Iris pigment epithelial cell (primary cell): ENCODE measurements at places on chromosomes 2 and 18.
A peak's percentile ranks its signal among the peaks of the same experiment; 100 is the strongest.

DNA sequence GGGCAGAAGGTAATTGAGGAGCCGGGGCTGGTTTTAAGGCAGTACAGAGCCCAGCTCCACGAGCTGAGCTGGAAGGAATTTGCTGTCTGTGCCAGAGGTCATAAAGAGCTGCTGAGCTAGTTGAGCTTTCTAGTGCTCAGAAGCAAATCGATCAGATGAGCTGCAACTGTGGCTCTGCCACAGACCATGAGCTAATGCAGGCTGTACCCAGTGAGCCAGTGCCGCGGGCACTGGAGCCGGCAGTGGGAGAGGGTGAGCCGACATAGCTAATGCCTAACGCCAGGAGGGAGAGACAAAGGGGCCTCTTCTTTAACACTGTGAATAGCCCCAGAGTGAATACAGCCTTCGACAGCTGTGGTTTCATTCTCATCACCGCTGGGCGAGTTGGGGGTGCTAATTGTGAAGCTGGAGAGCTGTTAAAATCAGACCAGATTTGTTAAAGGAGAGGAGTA, 410.1 kb upstream of the TCF4 start:
- peak; percentile 24 for DNase-seq

- DNase-seq: no peak
These were observed 10.9 kb upstream of the GULP1 start for GRCh38 chr2:188280811-188281222.

- peak; percentile 24 for DNase-seq
These were observed 34.2 kb downstream of the CHRNA1 start for GRCh38 chr2:174729797-174730697.

- no peak for DNase-seq
These were observed 496.8 kb upstream of the RAB6C start for GRCh38 chr2:129482626-129483025.

DNA sequence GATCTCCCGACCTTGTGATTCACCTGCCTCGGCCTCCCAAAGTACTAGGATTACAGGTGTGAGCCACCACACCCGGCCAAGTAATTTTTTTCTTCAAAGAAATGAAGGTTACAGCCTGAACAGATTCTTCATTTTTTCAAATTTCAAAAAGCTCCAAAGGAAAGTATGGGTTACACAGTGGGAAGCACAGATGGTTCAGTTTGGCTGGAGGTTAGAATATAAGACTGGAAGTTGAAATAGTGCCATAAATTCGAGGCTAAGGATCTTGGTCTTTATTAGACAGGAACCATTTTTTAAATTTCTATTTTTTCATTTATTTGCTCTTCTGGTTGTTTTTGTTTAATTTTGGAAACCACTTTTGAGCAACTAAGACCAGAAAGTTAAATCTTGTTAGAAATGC, 120.0 kb downstream of the STK39 start:
- DNase-seq: no peak

DNA sequence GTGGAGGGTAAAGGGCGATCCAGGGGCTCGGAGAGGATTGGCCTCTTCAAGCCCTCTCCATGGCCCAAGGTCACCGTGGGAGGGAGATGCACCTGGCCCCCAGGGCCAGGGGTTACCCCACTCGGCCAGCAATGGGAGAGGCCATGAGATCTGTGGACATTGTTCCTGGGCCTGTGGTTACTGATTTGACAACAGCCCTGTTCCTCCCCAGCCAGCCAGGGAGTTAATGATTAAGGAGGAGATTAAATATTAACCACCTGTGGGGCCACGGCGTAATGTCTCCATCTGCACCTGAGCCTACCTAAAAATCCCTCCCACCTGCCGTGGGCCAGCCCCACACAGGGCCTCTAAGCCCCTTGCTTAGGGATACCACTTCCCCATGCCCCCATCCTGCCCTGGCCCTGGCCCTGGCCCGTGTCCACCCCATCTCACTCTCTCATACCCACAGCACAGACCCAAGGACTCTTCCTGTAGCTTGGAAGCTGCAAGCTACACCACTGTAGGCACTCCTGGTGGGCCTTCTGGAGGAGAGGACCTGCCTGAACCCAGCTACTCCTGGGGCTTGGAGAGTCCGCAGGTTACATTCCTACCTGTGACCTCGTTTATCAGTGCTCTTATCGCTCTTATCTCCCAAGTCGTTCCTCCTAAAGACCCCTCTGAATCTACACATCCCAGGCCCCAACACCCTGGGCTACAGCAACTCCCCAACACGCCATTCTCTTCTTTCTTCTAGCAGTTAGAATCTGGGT, 32.1 kb downstream of the ZFP36L2 start:
- no peak for DNase-seq

GRCh38 chr18:31056296-31056695, 13.8 kb upstream of the DSC3 start:
- DNase-seq: no peak

- DNase-seq: no peak
These were observed 3.7 kb downstream of the IL1RL2 start for GRCh38 chr2:102190430-102191107.

- DNase-seq: peak; percentile 15
These were observed 341.7 kb downstream of the PIK3C3 start for GRCh38 chr18:42296723-42297122.

DNA sequence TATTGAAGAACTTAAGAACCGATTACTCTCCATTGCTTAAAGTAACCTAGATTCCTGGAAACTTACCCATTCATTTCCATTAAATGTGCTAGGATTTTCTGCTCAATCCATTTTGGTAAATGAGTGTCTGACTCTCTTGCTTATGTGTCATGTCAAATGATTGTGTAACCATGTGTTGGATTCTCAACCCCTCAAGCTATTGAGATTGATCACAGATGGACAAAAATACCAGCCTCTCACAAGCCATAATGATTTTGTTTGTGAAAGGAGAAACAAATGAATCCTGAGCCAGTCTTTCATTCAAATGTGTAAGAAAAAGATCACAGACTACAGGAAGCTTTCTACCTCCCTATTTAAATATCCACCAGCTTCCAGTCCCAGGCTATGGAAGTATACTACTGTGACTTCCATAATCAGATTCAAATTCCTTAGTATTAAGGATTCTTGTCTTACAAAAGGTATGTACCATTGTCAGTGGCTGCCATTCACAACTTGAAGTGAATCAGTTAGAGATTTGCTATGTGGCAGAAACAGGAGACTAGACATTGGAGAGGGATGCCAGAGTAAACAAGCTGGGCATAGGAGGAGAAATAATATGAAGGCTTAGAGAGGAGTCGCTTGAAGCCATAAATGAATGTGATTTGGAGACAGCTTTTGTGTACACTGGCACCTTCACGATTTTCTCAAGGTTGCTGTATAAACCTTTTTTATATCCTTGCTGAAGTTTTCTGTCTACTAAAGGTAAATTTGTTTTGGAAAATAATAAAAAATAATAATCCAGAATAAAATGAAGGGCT, 498.5 kb upstream of the SETBP1 start:
- no peak for DNase-seq

DNA sequence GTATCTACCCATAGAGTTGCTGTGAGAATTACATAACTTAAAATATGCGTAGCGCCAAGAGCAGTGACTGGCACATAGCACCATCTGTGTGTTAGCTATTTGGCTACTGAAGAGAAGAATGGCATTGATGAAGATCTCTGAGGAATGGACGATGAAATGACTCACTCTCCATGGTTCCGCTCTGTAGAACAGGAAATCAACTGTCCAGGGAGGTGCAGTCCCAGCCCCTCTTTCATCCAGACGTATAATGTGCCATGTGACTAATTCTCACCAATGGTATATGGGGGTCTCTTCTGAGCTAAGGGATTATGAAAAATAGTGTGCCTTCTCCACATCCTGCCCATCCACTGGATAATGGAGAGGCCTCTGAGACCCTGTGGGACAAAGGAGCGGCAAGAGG, 254.8 kb downstream of the CYP26B1 start:
- DNase-seq: no peak

GRCh38 chr2:204505946-204506345, 39.3 kb upstream of the PARD3B start:
- no peak for DNase-seq

DNA sequence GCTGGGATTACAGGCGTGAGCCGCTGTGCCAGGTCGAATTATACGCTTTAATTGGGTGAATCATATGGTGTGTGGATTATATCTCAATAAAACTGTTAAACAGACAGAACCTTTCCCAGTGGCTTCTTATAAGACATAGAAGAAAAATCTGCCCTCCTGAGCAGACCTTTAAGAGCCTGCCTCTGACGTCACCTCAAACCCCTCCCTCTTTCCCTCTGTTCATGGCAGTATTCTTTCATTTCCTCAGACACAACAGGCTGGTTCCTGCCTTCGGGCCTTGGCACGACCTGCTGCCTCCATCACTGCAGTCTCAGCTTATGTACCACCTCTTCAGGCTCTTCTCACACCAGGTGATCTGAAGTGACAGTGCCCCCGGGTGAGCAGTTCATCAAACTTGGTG, 14.0 kb upstream of the PDIA6 start:
- DNase-seq: no peak

DNA sequence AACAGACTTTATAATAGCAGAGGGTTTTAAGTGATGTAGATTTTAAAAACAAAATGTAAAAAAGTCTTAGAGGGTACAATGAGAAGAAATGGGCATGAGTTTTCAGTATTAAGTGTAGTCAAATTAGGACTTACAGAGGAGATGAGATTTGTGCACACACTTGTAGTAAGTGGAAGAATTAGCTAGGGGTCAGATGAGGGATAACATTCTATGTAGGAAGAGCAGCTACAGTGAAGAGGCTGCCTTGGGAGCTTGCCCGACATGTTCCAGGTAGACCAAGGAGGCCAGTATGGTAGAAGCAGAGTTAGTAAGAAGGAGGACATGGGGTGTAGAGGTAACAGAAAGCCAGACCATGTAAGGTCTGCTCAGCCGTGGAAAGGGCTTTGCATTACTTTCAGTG, 189.2 kb upstream of the DSEL start:
- DNase-seq: peak; percentile 10

DNA sequence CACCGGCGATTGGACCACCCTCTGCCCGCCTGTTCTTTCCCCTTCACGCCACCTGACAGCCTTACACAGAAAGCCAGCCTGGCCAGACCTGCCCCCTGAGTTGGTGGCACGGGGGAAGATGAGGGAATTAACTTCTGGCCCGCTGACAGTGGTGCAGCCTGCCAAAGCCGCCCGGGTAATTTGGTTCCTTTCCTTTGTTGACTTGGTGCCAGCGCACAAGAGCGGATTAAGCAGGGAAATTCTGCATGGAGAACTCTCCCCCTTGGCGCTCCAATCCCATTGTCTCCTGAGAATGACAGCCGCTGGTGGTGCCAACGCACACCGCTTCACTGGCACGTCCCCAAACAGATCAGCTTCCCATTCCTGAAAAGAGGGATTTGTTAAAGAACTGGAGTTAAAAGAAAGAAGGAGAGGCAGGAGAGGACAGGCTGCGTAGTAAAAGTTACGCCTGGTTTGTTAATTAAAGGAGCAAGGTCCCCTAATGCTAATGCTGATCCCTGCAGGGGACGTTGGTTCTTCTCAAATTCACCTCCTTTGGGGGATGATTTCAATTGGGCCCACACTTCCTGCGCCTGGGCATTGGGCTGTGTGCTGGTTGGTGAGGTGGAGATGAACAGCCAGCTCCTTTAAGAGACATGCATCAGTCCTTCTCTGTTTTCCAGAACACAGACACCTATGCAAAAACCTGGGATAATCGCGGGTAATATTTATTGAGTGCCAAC, 286.8 kb downstream of the MYCN start:
- DNase-seq: no peak

DNA sequence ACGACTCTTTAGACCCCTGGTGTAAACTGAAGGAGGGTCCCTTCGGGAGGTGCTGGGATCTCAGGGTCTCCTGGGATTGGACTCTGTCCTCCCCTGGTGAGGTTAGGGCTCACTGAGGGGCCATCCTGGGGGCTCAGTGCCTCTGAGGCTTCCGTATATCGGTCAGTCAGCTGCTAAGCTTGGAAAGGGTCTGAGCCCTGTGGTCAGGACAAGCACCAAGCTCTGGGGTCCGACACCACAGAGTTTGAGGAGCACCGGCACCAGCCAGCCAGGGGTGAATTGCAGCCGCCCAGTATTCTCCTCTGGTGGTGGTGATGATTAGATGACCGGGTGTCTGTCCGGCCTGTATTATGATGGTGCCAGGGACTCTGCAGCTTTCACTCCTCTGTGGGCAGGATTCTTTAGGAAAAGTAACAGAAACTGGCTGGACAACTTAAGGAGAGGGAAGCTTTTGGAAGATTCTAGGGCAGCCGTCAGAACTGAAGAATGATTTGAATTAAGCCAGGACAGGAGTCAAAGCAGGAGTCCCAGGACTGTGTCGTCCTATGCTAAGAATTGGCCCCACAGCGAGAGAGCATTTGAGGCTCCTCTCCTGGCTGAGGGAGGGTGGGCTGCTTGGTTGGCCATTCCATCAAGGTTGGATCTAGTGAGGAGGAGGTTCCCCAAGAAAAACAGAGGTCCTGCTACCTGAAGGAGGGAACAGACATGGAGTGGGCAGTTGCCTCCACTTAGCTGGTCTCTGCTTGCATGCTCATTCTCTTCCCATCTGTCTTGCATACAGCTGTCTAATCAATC, 158.6 kb upstream of the HS6ST1 start:
- no peak for DNase-seq

- no peak for DNase-seq
These were observed 466.2 kb upstream of the HNRNPA3 start for GRCh38 chr2:176746411-176746810.

DNA sequence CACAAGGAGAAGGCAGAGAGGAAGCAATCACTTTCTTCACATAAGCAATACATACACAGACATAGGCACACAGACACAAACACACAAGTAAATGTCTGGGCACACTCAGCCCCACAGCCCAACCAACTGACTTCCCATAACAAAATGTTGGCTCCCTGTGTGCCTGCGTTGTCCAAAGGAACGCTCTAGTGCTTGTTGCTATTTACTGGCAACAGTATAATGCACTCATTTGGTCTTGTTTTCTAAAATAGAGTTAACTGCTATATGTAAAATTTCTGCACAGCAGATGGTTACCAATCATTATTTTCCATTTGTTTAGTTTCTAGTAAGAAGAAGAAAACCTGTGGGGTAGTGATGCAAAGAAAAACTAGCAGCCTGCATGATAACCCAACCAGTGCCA, 16.5 kb downstream of the FIGN start:
- DNase-seq: no peak

GRCh38 chr2:28833740-28834470, 23.3 kb downstream of the SPDYA start:
- no peak for DNase-seq

- DNase-seq: no peak
These were observed 30.3 kb downstream of the TFCP2L1 start for GRCh38 chr2:121254748-121255147.
